ENCODE measurements at places on chromosomes 2 and 18.
A peak's percentile ranks its signal among the peaks of the same experiment; 100 is the strongest.

DNA sequence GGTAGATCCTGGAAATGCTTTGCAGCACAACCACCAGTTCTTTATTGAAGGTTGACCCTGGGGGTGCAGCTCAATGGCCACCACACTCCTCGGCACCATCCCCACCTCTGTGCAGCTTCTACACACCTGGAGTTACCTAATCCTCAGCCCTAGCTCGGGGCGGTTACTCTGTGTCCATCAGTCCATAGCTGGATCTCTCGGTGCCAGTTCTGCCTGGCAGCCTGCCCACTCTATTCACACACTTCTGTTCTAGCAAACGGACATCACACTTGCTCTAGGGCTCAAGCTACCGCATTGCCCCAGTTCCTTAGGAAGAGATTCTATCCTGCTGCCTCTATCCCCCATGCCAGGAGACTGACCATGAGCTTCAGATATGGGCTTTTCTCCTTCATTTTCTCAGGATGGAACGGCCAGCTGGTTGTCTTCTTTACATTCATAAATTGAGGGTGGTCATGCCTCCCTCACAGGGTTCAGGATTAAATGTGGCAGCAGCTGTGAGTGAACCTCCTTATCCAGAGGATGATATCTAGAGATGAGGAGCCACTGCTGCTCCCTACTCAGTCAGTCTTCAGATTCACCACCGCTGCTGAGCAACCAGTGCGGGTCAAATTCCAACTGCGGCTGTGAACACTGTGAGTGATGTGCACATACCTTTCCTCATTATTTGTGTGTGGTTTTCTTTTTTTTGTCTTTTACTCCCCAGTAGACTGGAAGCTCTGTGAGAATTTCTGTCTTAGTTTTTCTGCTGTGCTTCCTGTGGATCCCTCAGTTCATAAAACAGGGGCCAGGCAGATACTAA lies 66.9 kb upstream of the TRIB2 start:
- DNase-seq: no peak

- no peak for DNase-seq
Measured at GRCh38 chr2:109522063-109522374, 91.7 kb downstream of the SEPTIN10 start.

DNA sequence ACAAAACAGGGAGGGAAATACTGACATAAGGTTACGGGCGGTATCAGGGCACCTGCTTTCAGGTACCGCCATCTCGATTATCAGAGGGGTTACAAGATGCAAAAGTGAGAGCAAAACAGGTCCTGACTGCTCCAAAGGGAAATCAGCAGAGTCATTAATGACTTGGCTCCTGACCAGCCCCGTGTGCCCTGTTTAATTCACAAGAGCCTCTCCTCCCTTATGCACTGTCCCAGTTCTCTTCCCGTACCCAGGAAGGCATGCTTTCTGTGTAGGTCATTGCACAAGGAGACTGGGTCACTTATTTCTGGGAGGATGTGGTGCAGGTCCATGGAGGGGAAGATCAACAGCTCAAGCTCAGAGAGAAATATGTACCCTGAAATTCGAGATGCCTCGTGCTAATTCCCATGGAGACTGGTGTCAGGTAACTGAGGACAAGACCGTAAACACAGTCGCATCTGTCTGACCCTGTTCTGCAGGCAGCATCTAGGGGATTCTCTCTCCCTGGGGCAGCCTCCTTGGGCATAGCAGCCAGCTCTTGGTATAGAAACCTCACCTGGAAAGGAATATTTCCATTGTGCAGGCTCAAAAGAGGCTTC lies 79.9 kb downstream of the HNRNPLL start:
- no peak for DNase-seq

DNA sequence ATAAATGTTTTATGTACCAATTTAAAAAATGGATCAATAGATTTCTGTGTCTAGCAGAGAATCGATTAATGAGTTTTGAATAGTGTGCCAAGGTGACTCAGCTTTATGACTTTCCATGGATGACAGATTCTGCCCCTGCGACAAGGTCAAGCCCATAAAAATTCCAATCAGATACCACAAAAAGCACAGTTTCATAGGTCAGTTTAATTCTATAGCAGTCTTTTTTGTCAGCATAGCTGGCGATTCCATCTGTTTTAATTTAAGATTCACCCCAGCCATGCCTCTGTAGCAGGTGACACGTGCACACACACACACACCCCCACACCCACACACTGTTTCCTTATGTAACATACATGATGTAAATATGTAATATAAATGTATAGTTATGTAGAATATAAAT lies 28.9 kb downstream of the RAB31 start:
- DNase-seq: no peak

GRCh38 chr2:207283356-207283755 lies 117.6 kb upstream of the KLF7 start:
- DNase-seq: peak; percentile 6

DNA sequence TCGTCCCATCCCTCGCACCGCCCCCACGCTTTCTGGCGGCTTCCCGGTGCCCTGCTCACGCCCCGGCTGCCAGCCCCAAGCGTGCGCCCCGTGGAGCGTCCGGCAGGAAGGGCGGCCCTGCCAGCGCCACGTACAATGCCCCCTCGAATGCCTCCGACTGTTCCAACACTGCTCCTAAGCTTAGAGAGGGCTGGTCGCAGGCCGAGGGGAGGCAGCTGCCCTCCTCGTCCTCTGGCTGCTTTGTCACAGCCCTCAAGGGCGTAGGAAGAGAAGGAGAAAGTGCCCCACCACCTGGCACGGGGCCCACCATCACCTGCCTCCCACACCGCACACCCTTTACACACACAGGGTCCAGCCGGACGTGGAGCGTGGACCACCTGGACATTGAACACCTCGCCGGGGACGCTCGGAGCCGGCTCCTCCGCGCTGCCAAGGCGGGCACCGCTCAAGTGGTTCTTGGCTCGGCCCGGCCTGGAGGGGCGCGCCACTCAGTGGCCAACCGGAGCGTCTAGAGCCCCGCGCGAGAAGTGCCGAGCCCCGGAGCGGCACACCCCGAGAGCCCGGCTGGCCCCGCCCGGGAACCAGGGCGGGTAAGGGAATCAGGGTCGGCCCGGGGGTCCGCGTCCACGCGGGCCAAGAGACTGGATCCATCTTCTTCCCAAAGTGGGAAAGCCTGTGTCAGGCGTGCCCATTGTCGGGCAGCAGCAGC lies 830 bp downstream of the DNER start:
- DNase-seq: peak; percentile 4

DNA sequence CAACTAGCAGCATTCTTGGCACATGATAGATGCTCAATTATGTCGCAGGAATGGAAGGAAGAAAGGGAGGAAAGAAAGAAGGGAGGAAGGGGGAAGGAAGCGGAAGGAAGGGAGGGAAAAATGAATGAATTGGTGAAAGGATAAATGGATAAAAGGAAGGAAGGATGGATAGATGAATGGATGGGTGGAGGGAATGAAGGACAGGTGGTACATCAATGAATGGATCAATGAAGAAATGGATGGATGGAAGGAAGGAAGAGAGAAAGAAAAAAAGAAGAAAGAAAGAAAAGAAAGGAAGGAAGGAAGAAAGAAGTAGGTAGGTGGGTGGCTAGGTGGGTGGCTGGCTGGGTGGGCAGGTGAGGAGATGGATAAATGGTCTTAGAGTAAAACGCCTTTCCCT lies 56.8 kb downstream of the TWIST2 start:
- DNase-seq: no peak

DNA sequence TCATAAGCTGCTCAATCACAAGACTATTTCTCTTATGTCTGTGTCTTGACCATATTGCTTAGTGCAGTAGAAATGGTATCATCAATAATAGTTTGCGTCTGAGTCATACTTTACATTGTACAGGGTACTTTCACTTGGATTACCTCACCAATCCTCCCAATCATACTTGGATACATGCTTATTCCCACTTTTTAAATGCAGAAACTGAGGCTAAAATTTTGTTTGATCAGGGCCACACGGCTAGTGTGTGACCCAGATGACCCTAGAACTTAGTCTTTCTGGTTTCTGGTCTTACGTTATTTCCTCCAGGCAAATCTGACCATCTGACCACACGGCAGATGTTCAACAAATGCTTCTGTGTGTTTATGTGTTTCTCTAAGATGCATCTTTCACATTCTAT lies 23.8 kb upstream of the CCL20 start:
- DNase-seq: no peak

GRCh38 chr18:59149007-59149406 lies 9.3 kb downstream of the SEC11C start:
- no peak for DNase-seq

DNA sequence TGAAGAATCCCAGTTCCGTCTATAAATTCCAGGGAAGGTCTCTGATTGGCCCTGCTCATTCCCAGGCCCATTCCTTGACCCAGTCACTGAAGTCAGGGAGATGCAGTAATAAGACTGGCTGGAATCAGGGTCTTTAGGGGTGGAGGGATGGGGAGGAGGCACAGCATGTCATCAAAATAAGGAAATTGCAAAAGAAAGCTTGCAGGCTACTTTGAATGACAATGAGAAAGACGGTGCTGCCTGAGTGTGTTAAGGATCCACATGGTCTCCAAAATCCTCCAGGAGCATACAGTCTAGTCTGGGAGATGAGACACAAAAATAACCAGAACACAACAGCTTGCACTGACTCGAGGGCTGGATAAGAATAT lies 2.0 kb upstream of the DES start:
- DNase-seq: no peak

- no peak for DNase-seq
Measured at GRCh38 chr2:186183406-186183805, 302.7 kb upstream of the ZC3H15 start.

GRCh38 chr2:106115250-106115649 lies 78.9 kb downstream of the UXS1 start:
- no peak for DNase-seq

- no peak for DNase-seq
Measured at GRCh38 chr2:85369500-85369899, 14.9 kb downstream of the ELMOD3 start.

GRCh38 chr2:213104092-213104902 lies 47.1 kb downstream of the IKZF2 start:
- DNase-seq: no peak

GRCh38 chr18:48954886-48955819 lies 4.4 kb upstream of the SMAD7 start:
- no peak for DNase-seq

DNA sequence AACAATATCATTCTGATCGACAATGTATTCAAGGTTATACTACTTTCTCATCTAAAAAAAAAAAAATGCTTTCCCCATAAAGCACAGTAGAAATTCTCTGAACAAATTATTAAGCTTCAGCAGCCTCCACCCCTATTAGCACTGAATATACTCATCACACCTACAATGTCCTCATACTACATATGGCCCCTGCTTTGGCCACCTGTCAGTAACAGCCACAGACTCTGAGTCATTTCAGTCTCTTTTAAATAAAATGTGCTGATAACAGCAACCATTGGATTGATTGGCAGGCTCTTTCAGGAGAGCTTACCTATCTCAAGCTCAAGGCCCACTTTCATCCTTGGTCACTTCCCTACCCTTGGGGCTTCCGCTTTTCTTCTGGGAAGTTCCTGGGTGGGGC lies 236.7 kb downstream of the TMX3 start:
- no peak for DNase-seq

DNA sequence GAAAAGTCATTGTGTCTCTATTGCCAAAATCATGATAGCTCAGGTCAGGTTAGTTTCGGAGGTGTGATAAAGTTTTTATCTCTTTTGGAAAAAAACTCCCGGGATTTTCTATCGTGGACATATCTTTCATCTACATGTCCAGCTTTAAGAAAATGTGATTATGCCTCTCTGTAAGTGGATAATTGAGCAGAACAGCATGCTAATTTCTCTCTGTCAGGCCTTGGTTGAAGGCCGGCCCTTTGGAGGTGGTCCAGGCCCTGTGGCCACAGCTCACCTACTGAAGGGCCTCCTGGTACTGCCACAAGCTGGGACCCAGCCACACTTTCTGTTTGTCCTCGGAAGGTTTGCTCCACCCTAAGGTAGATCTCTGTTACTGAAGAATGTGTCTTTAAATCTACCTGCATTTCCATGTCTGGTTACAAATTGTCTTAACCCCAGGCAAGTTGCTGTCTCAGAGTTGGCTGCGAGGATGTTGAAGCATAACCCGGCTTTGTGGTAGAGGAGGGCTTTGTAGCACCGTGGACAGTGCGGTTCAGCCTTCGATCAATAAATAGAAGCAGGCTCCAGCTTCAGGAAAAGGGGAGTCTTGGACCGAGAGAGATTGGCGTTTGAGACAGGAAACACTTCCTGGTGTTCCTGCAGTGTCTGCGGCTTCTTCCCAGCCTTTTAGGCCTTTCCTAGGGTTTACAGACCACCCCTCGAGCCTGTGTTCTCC lies 25.5 kb downstream of the TCF7L1 start:
- DNase-seq: no peak

GRCh38 chr18:46842583-46842982 lies 74.7 kb downstream of the PIAS2 start:
- DNase-seq: no peak

- no peak for DNase-seq
Measured at GRCh38 chr2:236706803-236707202, 137.2 kb downstream of the ACKR3 start.

DNA sequence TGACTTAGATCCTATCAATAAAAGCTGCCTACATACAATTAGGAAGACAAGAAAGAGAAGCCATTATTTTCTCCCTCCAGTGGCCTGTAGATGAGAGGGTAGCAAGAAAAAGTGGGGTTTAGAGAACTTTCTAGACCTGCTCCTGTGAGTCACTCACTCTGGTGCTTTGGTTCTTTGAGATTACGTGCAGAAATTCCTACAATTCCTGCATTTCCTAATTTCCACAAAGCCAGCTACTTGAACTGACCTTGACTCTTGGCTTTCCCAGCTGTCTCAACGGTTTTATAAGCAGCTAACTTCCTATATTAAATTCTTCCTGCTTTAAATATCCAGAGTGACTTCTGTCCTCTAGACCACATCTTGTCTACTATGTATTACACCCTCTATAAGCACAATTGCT lies 899.5 kb upstream of the KLHL29 start:
- DNase-seq: no peak

GRCh38 chr2:134433979-134434378 lies 180.1 kb downstream of the MGAT5 start:
- no peak for DNase-seq

DNA sequence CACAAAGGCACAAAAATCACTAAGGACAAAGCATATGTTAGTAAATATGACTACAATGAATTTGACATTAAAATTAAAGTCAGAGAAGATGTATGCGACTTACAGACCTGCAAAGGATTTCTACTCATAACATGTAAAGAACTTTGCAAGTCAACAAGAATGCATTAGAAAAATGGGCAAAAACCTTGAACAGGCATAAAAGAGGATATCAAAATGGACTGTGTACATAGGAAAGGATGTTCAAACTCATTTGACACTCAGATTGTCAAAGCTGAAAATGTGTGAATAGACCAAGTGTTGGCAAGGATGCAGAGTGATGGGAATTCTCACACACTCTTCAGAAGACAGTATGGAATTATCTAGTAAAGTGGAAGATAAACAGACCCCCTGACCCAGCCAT lies 94.9 kb downstream of the MYOM1 start:
- DNase-seq: no peak
